ENCODE measurements at places on chromosomes 1 and 21.
A peak's percentile ranks its signal among the peaks of the same experiment; 100 is the strongest.

DNA sequence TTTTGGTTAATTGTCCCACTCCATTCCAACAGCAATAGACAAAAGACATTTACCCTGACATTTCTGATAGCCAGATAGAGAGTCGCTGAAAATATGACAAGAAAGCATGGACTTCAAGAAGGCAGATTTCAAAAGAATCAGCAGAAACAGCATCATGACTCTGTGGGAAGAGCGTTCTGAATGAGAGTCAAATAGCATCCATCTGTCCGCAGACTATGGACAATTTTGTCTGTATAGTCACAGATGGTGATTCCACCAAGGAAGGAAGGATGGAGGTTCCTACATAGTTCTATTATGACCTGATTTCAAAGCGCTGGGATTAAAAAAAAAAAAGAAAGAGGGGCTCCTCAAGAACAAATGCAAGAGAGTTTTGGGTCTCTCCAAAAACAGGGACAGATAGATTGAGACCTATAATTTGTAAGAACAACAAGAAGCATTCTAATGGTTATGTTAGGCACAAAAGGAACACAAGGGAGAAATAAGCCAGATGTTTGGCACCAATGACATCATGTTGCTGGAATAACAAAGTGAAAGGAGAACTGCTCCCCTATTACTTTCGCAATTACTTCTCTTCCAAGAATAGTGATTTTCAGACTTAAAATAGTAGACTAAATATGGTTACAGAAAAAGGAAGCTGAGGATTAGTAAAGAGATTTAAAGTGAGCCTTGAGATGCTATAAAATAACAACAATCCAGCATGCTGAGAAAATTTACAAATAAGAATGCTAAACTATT is 28.5 kb downstream of the NIBAN1 start:
- DNase-seq = no peak

DNA sequence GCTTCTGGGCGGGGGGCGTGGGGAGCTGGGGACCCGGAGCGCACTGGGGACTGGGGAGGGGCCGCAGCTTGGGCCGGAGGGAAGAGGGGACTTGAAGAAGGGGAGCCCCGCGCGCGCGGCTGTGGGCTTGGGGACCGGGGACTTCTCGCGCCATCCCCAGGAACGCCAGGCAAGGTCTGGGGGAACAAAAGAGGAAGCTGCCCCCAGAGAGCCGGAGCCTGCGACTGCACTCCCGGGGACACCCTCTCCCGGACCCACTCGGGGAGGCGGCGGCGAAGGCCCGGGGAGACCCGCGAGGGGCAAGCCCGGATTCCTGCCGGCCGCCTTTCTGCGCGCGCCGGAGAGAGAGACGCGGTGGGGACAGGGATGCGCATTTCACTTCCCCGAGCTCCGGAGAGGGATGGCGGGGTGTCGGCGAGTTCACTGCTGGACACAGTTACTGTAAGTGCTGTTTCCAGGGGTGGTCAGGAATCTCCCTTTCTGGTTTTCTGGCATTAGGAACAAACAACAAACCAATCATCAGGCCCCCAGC is 732 bp downstream of the ABCG1 start:
- peak; percentile 9 for DNase-seq

DNA sequence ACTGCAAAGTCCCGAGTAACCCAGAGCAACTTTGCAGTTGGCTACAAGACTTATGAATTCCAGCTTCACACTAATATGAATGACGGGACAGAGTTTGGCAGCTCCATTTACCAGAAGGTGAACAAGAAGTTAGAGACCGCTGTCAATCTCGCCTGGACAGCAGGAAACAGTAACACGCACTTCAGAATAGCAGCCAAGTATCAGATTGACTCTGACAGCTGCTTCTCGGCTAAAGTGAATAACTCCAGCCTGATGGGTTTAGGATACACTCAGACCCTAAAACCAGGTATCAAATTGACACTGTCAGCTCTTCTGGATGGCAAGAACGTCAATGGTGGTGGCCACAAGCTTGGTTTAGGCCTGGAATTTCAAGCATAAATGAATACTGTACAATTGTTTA is 66.8 kb downstream of the ACBD6 start:
- no peak for DNase-seq

DNA sequence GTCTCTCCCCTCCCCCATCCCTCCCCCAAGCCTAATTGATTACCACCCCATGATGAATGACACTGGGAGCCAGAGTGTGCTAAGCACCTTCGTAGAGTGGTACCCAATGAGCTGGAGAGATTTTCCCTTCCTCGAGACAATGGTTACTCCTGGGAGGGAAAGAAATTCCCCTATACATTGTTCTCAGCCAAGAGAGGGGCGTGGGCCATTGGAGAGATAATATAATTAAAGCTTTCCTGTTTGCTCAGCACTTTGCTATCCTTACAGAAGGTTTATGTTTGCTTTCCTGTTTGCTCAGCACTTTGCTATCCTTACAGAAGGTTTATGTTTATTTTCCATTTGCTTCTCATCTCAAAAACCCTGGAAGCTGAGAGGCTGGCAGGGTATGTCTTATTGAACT is 126.1 kb upstream of the KLHDC7A start:
- no peak for DNase-seq

GRCh38 chr1:218537122-218537913 is 192.2 kb downstream of the TGFB2 start:
- no peak for DNase-seq

DNA sequence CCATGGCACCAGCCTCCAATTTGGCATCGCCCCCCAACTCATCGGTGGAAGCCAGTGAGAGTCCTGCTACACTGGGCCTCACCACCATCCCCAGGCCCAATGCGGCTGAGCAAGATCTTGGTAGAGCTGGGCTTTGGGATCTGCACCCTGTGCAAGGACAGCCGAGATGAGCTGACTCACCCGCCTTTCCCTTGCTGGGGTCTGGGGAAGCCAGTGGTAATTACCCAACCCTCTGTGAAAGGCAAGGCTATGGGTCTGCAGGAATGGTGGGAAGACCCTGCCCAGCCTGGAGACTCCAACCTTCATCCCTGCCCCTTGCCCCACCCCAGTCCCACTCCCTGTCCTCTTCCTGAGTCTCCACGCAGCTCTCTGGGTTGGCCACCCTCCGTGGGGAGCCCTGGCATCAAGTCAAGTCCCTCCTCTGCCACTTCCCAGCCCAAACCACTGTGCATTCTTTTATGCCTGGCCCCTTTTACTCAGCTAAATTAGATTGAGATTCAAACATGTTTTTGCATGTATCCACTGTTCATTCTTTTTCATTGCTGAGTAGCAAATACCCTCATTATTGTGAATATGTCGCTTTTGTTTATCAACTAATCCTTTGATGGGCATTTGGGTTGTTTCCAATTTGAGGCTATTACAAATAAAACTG is 8.8 kb downstream of the SMCP start:
- no peak for DNase-seq

- no peak for DNase-seq
Measured at GRCh38 chr1:231161667-231162296, at the start of gene TRIM67. TRIM67 (plus strand) TSS chr1:231162058; CDS start chr1:231162970, 912 bp downstream.

DNA sequence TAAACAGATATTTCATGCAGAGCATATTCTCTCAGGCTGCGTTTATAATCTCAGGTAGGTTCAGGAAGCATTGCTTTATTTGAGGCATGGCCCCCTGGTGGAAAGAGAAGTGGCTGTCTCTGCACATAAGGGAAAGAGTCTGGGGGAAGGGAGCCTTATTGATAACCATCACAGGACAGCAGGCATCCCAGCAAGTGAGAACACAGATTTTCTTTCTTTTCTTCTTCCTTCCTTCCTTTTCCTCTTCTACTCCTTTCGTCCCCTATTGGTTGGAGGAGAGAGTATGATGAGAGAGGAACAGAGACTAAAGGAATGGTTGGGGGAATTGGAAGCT is 21.9 kb downstream of the TSNAX start:
- DNase-seq = no peak

GRCh38 chr1:31460027-31460426 is 47.0 kb downstream of the SERINC2 start:
- no peak for DNase-seq

GRCh38 chr1:16980473-16981268 is at the start of gene MFAP2:
MFAP2 (minus strand) TSS chr1:16980620; CDS start chr1:16978273, 2,347 bp downstream.
- no peak for DNase-seq

GRCh38 chr1:205287767-205288559 is 33.6 kb downstream of the NUAK2 start:
- peak; percentile 75 for DNase-seq

DNA sequence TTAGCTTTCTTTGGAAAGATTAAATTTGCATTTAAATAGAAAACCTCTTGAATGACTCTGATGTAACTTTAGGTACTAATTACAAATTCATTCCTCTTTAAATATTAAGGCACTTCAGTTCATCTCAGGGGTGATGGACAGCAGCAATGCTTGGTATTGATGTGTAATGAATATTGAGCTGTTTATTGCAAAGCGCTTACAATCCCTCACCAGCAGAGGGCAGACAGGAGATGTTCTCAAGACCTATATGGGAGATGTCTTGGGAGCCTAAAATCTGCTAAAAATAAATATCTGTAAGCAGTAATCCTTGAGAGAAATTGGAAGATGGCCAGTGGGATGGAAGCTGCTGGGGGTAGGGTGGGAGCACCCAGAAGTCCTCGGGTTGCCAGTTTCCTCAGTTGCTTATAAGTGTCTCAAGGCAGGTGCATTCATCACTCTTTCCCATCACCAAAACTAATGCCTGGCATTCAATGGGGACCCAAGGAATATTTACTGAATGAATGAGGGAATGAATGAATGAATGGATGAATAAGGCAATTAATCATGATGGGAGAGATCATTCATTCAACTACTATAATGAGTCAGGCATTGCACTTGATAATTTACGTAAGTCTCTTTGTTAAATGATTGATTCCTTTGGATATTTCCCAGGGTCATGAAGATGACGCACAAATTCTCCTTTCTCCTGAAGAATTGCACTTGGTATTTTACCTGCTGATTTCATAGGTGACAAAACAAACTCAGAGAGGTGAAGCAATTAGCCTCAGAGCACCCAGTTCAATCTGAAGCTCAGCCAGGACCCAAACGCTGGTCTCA is 2.3 kb downstream of the KLHDC8A start:
- DNase-seq = peak; percentile 28

DNA sequence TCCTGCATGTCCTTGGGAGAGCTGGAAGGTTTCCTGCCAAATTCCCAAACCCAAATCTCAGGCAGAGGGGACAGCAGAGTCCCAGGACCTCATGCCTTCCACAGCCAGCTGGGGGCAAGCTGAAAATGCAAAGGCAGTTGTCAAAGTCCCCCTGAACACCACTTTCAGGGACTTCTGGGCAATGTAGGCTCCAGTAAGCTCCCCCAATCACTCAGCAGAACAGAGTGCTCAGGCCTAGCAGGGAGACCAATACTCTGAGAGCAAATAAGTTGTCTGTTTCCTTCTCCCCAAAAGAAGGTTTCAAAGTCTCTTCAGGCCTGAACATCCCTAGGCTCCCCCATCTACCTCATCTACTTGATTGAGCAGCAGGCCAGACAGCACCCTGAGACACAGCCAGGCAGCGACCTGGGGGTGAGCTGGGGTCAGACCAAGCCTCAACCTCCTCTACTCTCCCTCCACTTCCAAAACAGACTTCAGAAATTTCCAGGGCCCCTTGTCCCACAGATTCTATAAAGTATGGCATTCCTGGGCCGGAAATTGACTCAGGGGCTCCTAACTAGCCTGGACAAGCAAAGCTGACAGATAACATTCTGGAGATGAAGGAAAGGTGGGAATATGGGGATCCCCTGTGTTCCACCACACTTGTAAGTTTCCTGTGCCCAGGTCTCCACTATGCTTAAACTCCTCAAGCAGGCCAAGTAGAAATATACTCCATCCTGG is 1.9 kb downstream of the SLC9A1 start:
- no peak for DNase-seq

- no peak for DNase-seq
Measured at GRCh38 chr1:51189421-51190073, 46.5 kb upstream of the RNF11 start.

- peak; percentile 39 for DNase-seq
Measured at GRCh38 chr1:222420633-222421032, 127.3 kb downstream of the HHIPL2 start.

- no peak for DNase-seq
Measured at GRCh38 chr1:76680651-76681050, 186.6 kb upstream of the ST6GALNAC5 start.

DNA sequence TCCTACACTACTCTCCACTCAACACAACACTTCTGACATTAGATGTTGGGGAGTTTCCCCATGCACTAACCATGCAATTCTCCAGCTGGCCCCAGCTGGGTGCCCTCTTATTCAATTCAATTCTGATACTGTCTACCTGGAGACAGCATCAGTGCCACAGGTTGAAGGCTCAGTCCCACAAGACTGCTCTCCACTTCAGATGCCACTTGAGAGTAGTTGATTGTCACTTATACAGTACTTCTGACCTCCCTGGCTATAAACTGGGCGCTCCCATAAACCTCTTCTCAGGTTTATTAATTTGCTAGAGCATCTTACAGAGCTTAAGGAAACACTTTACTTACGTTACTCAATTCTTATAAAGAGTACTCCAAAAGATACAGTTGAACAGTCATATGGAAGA is 442.3 kb downstream of the LRRIQ3 start:
- no peak for DNase-seq

GRCh38 chr1:37764414-37764825 is 500 bp downstream of the EPHA10 start:
- no peak for DNase-seq

DNA sequence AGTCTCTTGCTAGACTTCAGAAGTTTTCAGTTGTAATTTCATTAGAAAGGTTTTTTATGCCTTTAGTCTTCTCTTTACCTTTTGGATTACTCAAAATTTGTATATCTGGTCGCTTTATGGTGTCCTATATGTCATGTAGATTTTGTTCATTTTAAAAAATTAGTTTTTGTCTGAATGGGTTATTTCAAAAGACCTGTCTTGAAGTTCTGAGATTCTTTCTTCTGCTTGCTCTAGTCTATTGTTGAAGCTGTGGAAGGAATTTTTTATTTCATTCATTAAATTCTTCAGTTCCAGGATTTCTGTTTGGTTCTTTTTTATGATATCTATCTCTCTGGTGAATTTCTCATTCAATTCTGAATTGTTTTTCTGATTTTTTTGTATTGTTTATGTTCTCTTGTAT is 46.5 kb upstream of the GCLM start:
- no peak for DNase-seq

DNA sequence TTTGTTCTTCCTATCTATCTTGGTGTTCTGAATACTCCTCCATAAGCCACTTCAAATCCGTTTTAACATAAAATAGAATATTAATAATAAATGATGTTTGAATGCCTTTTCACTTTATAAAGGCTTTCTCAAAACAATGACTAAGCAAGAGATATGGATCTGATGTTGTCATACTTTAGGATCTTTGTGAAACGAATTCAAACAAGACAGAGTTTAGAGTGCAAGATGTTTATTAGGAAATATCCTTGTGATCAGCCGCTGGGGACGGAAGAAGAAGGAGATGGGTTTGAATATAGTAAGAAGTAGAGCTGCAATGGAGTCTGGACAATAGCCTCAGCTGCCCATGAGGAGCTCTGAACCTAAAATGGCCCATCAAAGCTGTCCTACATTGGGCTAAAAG is 351.8 kb downstream of the NEGR1 start:
- no peak for DNase-seq

GRCh38 chr21:42269386-42269785 is 45.8 kb downstream of the TFF3 start:
- DNase-seq = no peak

DNA sequence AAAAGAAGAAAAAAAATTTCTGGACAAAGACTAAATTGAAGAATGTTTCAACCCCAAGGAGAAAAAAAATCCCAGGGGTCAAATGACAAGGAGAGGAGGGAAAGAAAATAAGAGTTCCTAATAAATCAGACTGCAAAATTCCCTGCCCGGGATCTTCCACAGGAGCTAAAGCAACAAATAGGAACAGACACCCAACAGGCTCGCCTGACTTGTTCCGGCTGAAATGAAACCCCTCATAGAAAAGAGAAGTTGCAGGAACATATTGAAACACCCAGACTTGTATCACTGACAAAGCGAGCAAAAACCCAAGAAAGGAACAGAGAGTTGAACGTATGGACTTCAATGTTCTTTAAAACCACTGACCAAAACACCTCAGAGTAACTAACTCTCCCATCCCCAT is 123.0 kb downstream of the TIAM1 start:
- DNase-seq = no peak

Data from activated effector memory CD4-positive, alpha-beta T cell treated with Interleukin-2 at 50 U/mL for 16 hours (primary cell).